ENCODE measurements at places on chromosomes 12 and 14. TPM values are rescaled to one million over a fixed set of nuclear protein-coding genes. Genes with fewer than 3 reads are reported as not detected.

DCD gene
- total RNA-seq = not detected

SRGAP1 gene
- total RNA-seq = 12.3 TPM

CLEC6A gene
- not detected for total RNA-seq

WNT1 gene
- not detected for total RNA-seq

MYF6 gene
- total RNA-seq = not detected

Measured in aortic smooth muscle cell (primary cell).